ENCODE measurements at places on chromosomes 6 and 20. TPM values are rescaled to one million over a fixed set of nuclear protein-coding genes. Genes with fewer than 3 reads are reported as not detected.

- no peak for DNase-seq
These were observed 22.7 kb downstream of the MTCL3 start for GRCh38 chr6:127496471-127496870.

DNA sequence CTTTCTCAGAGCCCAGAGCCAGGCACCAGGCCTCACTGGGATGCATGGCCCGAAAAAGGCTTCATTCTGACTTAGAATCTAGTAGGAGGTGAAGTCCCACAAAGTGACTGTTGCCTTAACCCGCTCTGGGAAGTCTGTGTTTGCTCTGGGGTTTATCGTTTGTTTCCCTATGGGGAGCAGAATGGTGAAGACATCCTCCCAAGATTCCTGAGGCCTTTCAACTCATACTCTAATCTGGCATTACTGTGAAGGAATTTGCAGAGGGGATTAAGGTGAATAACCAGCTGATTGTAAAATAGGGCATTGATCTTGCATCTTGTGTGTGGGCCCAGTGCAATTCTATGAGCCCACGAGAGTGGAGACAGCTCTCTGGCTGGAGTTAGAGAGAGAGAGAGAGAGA is 67.8 kb downstream of the CDH26 start:
- no peak for DNase-seq

GRCh38 chr20:44581515-44581914 is 864 bp upstream of the PKIG start:
- DNase-seq = no peak

- no peak for DNase-seq
These were observed 102.2 kb downstream of the PREX1 start for GRCh38 chr20:48725555-48725991.

- DNase-seq = no peak
These were observed 67.8 kb upstream of the ANKEF1 start for GRCh38 chr20:9966966-9967365.

- DNase-seq = no peak
These were observed 279.4 kb downstream of the UBE3D start for GRCh38 chr6:82786248-82786647.

DNA sequence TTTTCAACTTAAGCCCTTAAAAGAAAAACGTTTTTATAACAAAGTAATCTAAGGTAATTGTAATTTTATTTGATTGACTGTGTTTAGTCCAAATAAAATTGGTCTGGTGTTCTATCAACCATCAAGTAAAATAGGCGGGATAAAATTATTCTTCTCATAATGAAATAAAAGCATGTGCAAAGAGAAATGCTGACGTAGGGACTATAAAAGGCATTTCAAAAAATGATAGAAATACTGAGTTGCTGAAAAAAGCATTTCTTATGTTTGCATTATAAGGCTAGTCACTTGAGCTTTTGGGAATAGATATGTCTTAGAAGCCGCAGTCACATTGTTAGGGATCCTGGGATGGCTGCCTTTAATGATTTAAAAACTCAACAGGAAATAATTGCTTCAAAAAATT is 608.0 kb upstream of the JAG1 start:
- no peak for DNase-seq

DNA sequence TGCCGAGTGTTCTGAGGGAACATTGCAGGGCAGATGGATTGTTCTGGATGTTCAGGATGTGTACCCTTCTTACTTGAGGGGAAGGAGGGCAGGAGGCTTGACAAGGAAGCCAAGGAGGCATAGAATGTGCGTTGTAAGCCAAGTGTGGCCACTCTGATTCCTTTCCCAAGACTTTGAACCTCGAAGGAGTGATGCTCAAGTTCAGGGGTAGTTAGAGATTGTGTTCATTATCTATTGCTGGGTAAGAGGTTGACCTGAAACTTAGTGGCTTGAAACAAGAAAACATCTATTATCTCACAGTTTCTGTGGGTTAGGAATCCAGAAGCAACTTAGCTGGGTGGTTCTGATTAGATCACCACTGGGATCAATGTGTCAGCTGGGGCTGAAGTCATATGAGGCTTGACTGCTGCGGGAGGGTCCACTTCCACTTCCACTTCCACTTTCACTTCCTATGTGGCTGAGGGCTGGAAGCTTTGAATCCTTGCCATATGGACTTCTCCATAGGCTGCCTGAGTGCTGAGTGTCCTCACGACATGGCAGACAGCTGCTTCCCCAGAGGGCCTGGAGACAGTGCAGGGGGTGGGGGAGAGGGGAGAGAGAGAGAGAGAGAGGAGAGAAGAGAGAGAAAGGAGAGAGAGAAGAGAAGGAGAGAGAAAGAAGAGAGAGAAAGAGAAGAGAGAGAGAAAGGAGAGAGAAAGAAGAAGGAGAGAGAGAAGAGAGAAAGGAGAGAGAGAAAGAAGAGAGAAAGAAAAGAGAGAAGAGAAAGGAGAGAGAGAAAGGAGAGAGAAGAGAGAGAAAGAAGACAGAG is 6.9 kb upstream of the CD40 start:
- DNase-seq = no peak

- no peak for DNase-seq
These were observed 4.0 kb downstream of the SLC52A3 start for GRCh38 chr20:764255-764654.

DNA sequence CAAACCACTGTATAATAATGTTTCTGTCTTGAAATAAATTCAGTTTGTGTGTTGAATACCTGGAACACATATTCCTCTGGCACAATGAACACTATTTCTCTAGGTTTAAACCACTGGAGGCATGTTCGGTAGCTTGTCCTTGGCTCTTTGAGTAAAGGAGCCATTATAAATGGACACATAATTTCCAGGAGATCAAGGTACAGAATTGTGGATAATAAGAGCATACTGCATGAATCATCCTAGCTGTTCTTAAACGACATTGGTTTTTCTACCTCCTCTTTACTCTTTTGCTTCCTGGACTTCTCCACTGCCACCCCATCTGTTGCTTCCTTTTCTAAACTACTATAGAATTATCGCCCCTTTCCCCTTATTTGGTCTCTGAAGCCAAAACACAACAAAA is 1.2 kb downstream of the CENPW start:
- no peak for DNase-seq

- DNase-seq = no peak
These were observed at the start of gene SLC4A11 for GRCh38 chr20:3239026-3239866. Gene SLC4A11 (minus strand): TSS chr20:3239190. CDS start chr20:3239137, 53 bp downstream.

GRCh38 chr6:139468178-139468819 is 93.9 kb upstream of the CITED2 start:
- DNase-seq = no peak

DNA sequence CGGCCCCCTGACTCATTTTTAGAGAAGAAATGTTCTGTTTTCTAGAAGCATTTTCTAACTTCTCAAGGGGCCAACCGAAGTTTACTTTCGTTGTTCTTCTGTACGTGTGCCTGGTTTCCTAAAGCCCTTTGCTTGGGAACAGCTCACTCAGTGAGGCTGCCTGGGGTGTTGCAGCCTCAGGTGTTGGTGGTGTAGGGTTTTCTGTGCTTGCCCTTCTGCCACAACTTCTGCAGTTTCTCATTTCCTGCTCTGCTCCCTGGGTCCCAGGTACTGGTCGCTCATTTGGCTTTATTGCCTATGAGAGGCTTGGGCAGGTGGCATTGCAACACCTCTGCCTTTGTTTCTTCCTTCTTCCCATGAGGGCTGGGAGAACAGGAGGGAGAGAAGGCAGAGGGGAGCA is 278.3 kb downstream of the SOX4 start:
- DNase-seq = no peak

Gene B3GAT2
- 2.5 TPM for polyA plus RNA-seq

Gene LAMP5
- polyA plus RNA-seq = 6.3 TPM

Gene OPRL1
- 1.1 TPM for polyA plus RNA-seq

Gene NKX2-2
- polyA plus RNA-seq = not detected

Gene LHFPL5
- 0.32 TPM for polyA plus RNA-seq

Gene SMOC2
- 420 TPM for polyA plus RNA-seq

Gene SCUBE3
- polyA plus RNA-seq = 59.0 TPM

Gene KIAA1755
- 19.0 TPM for polyA plus RNA-seq

Gene SEMG1
- not detected for polyA plus RNA-seq

All from left renal pelvis (tissue), 4 donors.